Activated naive CD8-positive, alpha-beta T cell treated with anti-CD3 and anti-CD28 coated beads for 36 hours (primary cell): ENCODE measurements at places on chromosomes 1 and 21. TPM values are rescaled to one million over a fixed set of nuclear protein-coding genes. Genes with fewer than 3 reads are reported as not detected.

DNA sequence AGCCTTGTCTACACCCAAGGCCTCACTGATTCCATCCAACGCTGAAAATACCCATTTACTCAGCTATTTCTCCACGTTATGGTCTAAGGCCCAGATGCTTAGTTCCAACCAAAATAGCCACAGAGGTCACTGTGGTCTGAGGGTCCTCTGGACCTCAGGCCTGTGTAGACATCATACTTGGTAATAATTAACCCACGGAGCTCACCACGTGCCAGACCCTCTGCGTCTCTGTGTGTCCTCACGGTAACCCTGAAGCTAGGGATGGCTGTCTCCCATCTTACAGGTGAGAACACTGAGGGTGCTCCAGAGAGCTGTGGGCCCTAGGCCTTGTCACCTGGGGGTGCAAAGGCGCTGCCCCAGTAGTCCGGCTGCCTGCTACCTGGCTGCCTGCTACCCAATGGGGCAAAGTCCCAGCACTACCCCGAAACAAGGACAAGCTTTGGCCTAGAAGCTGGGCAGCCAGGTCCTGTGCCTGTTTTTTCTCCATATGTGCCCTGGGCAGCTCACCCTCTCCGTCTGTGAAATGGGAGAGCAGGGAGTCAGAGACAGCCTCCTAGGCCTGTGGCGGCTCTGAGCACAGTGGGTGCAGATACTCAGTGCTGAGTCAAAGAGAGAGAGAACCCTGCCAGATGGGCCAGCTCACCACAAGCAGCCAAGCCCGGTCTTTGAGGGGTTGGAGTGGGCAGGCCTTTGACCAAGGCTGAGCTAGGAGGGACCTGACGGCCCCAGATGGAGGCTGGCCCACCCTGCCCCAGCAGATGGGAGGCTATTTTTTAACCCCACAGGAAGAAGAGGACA is 17.0 kb upstream of the RUNX3 start:
- DNase-seq: no peak

DNA sequence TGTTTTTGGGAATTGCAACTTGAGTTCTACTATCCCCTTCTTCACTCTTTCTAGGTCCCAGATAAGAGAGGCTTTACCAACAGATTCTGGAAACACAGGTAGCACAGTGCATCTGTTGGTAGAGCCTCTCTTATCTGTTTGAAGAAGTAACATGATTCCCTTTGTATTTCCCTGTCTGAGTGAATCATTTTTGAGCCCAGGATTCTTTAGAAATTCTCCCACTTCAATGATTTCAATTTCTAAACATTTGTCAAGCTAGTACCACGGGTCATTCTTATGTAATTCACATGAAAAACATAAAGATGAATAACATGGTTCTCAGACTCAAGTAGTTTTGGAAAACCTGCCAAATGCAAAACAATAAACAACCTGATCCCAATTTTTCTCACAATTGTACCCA is 72.0 kb upstream of the DUSP10 start:
- DNase-seq: no peak

GRCh38 chr1:244897476-244898254 is 33.3 kb upstream of the HNRNPU start:
- no peak for DNase-seq

GRCh38 chr1:233597489-233597901 is 16.4 kb upstream of the KCNK1 start:
- DNase-seq: no peak

KRTAP13-3 gene
- total RNA-seq: not detected
